AG04449 (cell line): ENCODE measurements at places on chromosomes 3 and 15.
A peak's percentile ranks its signal among the peaks of the same experiment; 100 is the strongest.

GRCh38 chr3:69460034-69460433 lies 74.1 kb upstream of the FRMD4B start:
- no peak for DNase-seq

- no peak for DNase-seq
These were observed 16.3 kb upstream of the MB21D2 start for GRCh38 chr3:192933779-192934460.

DNA sequence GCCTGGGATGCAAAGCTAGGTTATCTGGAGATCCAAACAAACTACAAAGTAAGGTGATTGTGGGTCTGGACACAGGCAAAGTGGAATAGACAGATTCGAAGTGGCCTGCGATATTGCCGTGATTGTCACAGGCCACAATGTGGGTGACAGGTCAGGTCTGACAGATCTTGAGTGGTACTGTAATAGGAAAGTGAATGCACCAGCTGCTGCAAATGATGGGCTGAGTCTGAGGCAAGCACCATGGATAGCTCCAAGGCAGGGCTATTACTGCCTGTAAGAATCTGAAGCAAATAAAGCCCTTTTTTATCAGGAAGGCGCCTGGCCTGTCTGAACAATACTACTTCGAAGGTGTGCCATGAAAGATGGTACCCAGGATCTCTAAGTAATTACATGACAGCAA lies 10.0 kb downstream of the ARMC8 start:
- DNase-seq, result no peak

DNA sequence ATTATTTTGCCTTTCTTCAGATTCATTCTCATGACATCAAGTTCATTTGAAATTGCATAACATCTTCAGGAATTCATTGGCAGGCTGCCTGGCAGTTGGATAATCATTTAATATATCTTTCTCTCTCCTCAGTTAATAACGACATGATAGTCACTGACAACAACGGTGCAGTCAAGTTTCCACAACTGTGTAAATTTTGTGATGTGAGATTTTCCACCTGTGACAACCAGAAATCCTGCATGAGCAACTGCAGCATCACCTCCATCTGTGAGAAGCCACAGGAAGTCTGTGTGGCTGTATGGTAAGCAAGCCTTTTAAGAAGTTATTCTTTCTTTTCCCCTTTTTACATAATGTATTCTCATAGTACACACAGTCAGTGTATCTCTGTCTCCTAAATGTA lies 38.2 kb downstream of the TGFBR2 start:
- DNase-seq, result no peak

- no peak for DNase-seq
These were observed 73.7 kb downstream of the CCNL1 start for GRCh38 chr3:157086060-157086750.

DNA sequence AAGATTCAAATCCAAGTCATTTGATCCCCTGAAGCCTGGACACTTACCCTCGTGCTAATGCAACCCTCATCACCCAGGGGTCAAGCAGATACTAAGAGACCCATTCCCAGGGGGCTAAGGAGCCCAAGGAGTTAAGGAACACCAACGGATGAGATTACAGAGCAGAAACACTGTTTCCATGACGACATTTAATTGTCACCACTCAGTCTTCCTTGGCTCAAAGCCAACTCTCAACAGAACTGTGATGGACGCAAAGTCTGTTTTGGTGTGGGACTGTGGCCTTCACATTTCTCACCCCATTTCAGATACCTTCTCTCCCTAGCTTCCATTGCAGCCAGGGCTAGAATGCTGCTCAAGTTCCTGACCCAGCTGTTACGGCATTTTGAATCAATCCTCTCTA lies 383.5 kb upstream of the WNT5A start:
- no peak for DNase-seq

DNA sequence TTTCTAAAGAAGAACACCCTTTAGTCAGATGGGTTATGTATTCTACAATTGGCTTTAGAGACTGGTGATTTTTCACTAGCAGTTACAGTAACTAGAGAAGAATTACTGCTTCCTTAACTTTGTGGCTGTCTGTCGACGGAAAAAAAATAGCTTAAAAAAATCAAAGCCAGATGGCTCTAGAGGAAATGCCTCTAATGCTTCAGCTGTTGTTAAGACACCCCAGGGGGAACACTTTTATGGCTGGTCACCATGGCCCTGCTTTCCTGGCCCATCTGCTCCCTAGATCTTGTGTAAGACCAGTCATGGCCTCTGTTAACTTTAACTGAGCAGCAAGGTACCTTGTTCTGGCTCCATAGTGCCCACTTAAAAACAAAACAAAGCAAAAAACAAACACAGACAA lies 198.6 kb upstream of the PLSCR5 start:
- peak; percentile 94 for DNase-seq

GRCh38 chr3:133361011-133361410 lies 38.8 kb upstream of the BFSP2 start:
- no peak for DNase-seq

GRCh38 chr3:168709073-168709472 lies 613.3 kb upstream of the GOLIM4 start:
- no peak for DNase-seq

GRCh38 chr15:28017423-28017924 lies 81.6 kb downstream of the OCA2 start:
- DNase-seq, result no peak

DNA sequence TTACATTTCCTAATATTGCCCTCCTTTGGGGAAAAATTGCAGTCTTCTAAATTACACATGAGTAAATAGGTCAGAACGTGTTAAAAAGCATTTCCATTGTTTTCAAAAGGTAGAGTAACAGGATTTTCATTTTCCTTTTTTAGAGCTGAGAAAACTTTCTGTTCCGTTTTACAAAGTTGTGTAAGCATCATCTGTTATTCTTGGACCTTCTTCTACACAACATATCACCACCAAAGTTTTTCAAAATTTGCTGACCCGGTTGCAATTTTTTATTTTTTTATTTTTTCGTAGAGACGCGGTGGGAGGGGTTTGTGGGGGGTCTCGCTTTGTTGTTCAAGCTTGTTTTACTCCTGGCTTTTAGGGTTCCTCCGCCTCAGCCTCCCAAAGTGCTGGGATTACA lies 1.1 kb downstream of the CCDC39 start:
- no peak for DNase-seq

DNA sequence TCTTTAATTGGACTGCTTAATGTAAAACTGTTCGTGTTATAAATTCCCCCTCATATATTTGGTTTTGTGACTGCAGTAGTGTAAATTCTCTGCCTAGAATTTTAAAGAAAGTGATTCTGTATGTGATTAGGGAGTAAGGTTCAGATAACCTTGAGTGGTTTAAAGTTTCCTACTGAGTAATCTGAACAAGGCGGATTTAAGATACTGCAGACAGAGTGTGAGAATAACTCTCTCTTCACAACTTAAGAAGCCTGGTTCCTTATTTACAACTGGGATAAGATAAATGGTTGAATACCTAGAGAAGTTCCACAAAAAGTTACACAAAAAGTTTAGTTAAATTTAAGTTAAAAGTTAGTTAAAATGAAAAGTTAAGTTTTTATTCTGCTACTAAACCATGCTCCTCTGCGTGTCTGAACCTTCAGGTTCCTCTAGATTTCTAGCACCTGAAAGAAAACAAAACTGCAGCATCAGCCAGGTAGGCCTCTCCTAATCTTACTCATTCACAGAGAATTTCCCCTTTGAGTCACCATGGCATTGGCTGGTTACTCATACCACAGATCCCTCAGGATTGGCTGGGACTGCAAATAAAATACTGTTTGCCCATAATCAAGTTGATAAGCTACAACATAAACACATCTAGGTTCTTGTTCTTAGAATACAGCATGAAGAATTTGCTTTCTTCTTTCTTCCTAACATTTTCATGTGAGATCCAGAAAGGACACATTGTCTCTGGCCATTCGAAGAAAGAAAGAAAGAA lies at the start of gene ARL14:
Gene ARL14 (plus strand): TSS at position 614 of the 757 bp plus-strand sequence. CDS start 187 bp downstream, outside the sequence.
- DNase-seq, result no peak

- DNase-seq, result no peak
These were observed 150.6 kb downstream of the SI start for GRCh38 chr3:164927728-164928127.

GRCh38 chr15:90617668-90618097 lies 88.0 kb downstream of the CRTC3 start:
- DNase-seq, result no peak

GRCh38 chr3:4270720-4271119 lies 32.4 kb upstream of the SETMAR start:
- no peak for DNase-seq

- peak; percentile 71 for DNase-seq
These were observed 57.6 kb downstream of the ST8SIA2 start for GRCh38 chr15:92451225-92451825.

GRCh38 chr15:88752501-88752900 lies 50.7 kb upstream of the ACAN start:
- DNase-seq, result no peak

GRCh38 chr15:81292523-81293001 lies 31.4 kb downstream of the STARD5 start:
- no peak for DNase-seq

DNA sequence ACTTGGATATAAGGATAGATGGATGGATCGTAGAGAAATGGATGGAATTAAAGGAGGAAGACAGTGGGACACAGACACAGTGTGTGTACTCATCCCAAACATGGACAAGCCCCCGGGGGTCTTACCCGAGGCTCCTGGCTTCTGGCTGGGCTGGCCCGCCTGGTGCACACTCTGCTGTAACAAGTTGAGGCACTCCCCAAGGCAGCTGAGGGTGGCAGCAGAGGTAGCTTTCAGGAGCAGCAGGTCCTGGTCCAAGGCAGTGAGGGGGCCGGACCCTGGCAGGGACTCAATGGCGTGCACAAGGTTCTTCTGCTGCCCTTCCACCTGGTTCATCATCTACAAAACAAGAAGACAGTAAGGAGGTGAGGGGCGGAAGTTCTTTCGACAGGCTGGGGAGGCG lies 215.1 kb downstream of the STT3B start:
- DNase-seq, result no peak

DNA sequence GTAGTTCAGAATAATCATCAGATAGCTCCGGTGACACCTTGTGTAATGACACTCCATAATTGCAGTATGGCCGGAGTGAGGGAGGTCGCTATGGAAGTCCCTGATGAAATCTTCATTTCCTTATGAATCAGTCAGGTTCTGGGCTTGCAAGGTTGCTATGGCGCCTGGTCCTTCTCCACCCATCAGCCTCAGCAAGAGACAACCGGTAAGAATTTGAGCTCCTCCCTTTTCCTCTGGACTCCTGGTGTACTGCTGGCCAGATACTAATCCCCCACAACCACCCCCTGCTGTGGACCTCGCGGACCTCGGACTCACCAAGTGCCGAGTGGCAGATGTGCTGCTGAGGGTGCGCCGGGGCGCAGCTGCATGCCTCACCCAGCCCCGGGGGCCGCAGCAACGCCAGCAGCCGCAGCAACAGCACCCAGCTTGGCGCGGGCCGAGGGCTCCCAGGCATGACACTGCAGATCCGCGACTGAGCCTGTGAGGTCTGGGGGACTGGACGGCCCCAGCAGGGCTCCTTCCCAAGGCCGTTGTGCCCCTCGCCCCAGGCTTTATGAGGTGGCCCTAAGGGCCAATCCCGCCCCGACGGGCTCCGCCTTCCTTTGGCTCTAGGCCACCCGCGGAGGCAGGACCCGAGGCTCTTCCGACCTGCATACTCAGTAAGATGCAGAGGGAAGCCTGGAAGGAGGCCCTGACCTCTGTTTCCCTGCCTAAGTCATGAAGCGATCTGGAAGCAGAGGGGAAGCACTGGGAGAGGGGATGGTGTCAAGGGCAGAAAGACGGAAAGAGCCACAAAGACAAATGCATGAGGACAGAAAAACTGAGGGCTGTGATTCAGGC lies at the start of gene TIMP4:
Gene TIMP4 (minus strand): TSS at position 526 of the 840 bp plus-strand sequence. CDS start 72 bp downstream, at position 454.
- no peak for DNase-seq

GRCh38 chr15:66766282-66767230 lies 64.5 kb downstream of the SMAD6 start:
- DNase-seq, result no peak

DNA sequence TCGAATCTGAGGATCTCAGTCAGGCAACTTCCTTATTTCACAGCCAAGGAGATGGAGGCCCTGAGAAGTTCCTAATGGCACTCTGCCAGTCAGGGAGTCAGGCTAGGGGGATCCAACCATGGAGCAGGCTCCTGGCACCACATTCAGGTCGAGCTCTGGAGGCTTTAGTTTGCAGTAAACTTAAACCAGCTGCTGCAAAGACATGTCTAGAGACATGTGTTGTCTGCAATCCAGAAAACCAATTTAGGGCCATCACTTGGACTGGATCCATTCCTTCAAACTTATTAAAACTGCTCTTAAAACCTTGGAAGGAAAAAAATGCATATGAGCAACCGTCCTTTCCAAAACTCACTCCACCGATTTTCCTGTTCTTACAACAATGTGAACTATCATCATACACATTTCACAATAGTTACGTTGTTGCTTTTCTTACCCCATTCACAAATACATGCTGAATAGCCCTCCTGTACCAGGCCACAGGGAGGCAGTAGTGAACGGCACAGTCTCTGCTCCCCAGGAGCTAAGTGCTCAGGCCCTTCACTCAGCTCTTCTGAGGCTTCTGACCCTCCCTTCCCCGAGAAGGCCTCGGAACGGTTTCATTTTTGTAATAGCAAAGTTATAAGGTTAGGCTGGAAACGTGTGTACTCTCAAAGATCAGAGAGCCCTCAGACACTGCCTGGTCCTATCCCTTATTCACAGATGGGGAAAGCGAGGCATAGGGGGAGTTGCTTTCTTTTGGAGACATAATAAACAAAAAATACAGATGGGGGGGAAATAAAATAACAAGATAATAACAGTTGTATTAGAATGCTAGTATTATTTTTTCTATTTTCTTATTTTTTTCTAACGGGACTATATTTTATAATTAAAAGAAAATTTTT lies 20.1 kb downstream of the RFT1 start:
- no peak for DNase-seq

- DNase-seq, result no peak
These were observed 387 bp downstream of the GNB4 start for GRCh38 chr3:179450901-179451264.

DNA sequence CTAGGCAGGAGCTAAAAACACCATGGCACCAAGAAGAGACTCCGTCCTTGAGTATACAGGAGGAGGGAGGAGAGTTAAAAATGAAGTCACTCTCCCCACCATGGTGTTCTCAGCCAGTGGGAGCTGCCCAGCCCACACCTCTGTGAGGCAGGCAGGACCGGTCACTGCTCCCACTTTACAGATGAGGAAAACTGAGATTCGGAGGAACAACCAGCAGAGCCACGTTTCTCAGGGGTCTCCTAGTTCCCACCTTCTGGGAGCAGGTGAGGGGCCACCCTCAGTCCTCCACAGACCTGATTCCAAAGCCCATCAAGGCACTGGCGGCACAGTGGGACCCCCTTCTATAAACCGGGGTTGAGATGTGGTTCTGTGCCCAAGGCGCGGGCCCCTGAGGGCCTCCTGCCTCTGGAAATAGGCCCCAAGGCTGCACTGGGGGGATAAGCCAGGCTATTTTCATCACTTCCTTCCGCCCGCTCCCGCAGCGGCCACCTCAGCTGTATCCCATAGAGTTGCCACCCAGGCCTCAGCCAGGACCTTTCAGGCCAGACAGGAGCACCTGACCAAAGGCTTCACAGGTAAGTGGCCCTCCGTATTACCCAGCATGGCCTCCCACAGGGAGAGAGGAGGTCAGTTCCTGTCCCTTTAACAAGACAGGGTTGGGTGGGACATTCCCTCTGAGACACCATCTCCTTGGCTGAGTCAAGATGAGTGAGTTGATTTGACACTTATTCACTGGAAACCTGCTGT lies at the start of gene GP9:
Gene GP9 (plus strand): TSS at position 504 of the 747 bp plus-strand sequence. CDS start 961 bp downstream, outside the sequence.
- DNase-seq, result no peak
